ENCODE measurements at places on chromosomes 1 and 21. TPM values are rescaled to one million over a fixed set of nuclear protein-coding genes. Genes with fewer than 3 reads are reported as not detected.

Gene FCRL5
- not detected for total RNA-seq

Gene CD5L
- total RNA-seq: not detected

Gene ITLN2
- 0.35 TPM for total RNA-seq

Gene RIMKLA
- total RNA-seq: not detected

Gene CXADR
- 8.6 TPM for total RNA-seq

Gene TPTE
- not detected for total RNA-seq

Gene OR2M3
- total RNA-seq: not detected

Gene SPRR1A
- not detected for total RNA-seq

Gene ACOT11
- 6.3 TPM for total RNA-seq

Gene KIAA1614
- total RNA-seq: 0.26 TPM

Gene DIRAS3
- not detected for total RNA-seq

Gene ADGRL2
- total RNA-seq: 105 TPM

Gene UMODL1
- total RNA-seq: not detected

Gene NPL
- total RNA-seq: 5.5 TPM

Gene TP73
- 2.5 TPM for total RNA-seq

Measured in mammary epithelial cell (primary cell).